GM12891 (cell line): ENCODE measurements at places on chromosomes 13 and 19.

DNA sequence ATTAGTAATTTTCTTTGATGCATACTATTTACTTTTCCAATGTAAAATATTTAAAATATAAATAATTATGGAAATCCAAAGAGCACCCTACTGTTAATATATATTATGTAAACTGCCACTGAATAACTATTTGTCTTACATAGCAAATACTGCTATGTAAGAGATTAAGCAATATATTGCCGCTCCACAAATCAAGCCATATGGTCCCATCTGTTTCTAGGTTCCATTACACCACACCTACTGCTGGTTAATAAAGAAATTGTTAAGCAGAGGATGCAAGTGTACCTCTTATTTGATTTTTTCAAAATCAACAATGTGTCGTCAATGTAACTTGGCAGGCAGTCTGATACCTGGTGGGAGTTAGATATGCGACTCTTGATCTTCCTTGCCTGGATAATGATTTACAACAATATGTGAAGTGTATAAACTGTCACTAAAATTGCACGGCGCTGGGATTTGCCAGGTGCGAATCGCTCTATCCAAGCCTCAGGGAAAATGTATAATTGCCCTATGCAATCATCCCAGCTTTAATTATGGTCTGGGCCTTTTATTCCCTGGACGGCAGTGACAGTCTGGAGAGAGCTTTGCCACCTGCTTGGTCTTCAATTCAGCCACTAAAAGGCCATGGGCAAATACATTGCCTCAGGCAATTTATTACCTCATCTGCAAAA is 16.0 kb downstream of the SMAD9 start:
- DNase-seq, result no peak

GRCh38 chr19:40147693-40148347 is 43.4 kb upstream of the MAP3K10 start:
- no peak for DNase-seq

- DNase-seq, result no peak
Observed at GRCh38 chr19:17687857-17688784, at the start of gene UNC13A. Gene UNC13A (minus strand): TSS chr19:17688354. CDS start chr19:17688199, 155 bp downstream.

DNA sequence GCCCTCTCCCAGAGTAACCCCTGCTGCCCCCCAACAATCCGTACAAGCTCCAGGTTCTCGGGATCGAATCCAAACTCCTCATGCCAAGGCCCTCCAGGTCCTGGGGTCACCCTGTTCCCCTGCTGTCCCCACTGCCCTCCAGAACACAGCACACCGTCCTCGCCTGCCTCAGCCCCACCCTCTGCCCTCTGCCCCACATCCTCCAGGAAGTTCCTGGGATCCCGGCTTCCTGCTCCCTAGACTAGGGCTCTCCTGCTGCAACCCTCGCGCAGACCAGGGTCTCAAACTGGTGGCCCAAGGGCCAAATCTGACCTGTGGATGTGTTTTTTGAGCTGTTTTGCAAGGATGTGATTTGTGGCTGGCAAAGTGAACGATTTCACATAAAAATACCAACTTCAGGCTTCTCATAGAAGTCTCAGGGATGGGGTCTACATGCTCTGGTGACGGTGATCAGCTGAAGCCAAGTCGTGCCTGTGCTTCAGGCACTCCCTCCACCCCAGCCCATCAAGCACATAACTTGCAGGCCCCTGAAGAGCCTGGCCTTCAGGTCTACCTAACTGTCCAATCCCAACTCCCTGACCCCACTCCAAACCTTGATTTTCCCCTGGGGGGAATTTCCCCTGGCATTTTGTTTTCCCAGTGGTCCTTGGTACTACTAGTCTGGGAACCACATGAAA is 1.8 kb downstream of the RABAC1 start:
- DNase-seq, result no peak
